M059J (cell line): ENCODE measurements at places on chromosomes 2 and 18. TPM values are rescaled to one million over a fixed set of nuclear protein-coding genes. Genes with fewer than 3 reads are reported as not detected.

The HEATR5B gene
- 6.7 and 8.2 TPM in 2 replicates for total RNA-seq

The RND3 gene
- 170 and 187 TPM in 2 replicates for total RNA-seq

The MRPL53 gene
- total RNA-seq = 38.0 and 38.2 TPM in 2 replicates

The HMSD gene
- 0.84 and 1.6 TPM in 2 replicates for total RNA-seq

DNA sequence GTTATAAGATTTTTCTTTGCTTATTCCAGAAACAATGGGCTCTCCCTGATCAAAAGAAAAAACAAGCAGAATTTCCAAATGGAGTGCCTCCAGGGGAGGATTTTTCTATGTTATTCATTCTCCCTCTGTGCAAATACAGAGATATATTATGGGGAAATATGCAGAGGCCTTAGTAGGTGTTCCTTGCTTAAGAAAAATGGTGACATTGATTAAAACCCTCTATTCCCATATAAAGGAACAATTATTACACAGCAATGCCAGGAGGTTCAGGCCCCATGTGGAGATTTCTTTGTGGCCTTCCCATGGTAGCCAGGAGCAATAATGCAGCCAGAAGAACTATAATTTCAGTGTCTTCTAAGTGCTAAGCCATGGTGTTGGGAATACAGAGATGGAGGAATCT is 255.9 kb upstream of the CXCR4 start:
- no peak for DNase-seq

GRCh38 chr2:179613701-179614100 is 247.7 kb downstream of the ZNF385B start:
- peak; percentile 55 for DNase-seq

- no peak for DNase-seq
Measured at GRCh38 chr2:20524412-20525040, 77.7 kb downstream of the RHOB start.

DNA sequence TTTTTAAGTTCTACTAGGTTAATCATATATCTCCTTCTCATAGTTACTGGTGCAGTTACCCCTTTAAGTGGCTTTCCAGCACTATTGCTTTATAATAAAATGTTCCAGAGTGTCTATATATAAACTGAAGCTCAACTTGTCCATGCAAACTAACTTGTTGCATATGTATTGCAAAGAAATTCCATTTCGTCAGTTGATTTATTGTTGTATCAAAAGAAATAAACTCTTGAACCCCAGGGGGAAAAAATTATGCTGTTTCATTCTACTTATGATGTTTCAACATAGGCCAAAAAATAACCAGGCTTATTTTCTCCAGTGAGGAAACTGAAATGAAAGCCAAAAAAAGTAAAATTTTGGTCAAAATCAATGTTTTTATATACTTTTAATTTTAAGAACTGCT is 491.9 kb downstream of the NR4A2 start:
- DNase-seq = no peak
